ENCODE measurements at places on chromosomes 11 and 22.
A peak's percentile ranks its signal among the peaks of the same experiment; 100 is the strongest.

DNA sequence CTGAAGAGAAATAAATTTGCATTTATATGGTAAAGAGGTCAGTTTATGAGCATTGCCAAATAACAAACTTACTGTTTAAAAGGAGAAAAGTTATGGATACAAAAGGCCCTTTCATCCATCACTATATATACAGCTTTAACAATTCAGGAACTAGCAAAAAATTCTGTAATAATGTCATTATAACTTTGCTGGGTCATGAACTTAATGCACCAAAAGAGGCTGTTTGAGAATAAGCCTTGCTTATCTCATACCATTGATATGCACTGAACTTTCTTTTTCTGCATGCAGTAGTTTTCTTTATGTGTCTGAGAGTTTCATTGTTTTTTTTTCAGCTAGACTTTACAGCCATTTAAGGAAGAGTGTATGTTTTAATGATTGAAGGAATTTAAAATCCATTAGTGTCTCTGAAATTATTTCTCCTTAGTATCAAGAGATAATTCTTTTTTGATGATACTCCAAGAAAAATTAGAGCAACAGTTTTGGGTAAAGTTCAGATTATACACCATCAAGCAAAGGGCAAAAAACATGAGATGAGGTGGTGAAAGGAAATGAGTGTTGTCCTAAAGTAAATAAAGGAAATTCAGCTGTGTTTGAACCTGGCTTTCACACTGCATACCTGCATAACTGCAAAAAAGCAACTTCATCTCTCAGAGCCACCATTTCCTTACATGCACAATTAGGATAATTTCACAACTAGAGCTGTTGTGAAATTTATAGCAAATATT, 188.2 kb upstream of the ANO3 start:
- DNase-seq, result no peak

DNA sequence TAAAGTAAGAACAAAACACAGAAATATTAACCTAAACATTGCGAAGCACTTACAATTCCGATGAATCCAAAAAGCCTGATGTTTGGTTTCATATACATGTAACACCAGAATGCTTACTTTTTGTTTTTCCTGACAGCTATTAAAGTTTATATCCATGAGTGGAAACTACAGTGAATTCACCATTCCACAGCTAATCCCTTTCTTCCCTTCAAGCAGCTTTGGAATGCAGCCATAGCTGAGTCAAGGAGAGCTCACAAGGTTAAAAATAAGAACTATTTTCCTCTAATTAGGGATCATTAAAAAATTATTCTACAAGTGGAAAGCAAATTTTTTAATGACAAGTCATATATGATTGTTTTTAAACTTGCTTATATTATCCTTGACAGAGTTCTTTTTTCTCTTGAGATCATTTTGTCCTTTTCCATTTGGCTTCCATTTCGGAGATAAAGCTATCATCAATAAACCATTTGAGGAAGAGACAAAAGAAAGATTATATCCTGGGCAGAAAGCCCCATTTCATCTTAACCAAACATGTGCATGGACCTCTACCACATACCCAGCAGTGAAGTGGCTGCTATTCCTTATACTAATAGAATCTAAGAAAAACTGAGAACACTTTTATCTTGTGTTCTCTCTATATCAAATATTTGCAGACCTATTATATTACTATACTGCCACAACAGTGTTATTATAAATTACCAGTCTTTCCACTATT, 19.7 kb upstream of the FIBIN start:
- DNase-seq, result no peak

- DNase-seq, result no peak
Observed at GRCh38 chr22:25765016-25765367, 23.0 kb downstream of the MYO18B start.

GRCh38 chr11:11312738-11313137, 40.3 kb downstream of the CSNK2A3 start:
- DNase-seq, result no peak

GRCh38 chr11:125224391-125225021, 60.0 kb downstream of the PKNOX2 start:
- DNase-seq, result no peak

DNA sequence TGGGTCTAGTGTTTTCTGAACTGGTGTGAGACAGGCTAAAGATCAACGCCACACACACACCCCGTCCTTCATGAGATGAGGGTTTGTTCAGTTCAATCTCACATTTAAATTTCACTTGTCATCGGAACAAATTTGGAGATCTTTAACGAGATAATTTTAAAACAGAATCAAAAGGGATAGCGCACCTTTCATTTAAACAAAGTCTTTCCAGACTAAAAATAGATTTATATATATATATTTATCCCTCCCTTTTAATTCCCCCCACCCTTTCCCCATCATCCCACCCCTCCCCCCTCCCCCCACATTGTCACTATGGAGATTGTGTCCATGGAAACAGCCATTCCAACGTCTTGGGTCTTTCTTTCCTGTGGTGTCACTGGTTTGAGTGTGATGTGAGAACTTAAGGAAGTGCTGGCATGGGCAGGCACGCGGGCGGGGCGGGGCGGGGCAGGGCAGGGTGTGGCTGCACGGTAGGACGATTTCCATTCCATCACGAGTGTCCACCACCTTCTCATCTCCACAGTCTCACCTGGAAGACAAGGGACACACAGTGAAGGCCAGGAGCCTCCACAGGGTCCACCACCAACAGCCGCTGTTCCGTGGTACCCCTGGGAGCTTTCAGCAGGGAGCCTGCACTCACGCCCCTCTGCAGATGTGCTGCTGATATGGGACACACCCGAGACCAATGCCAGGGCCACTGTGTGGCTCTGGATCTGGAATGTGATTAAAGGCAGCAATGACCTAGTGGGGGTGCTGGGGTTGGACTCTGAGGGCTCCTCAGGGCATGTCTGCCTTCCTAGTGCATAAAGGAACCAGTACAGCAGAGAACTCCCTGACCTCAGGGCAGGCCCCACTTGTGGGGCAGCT, 30.5 kb upstream of the CYP2D6 start:
- no peak for DNase-seq

- DNase-seq, result no peak
Observed at GRCh38 chr11:96221244-96222070, 121.5 kb downstream of the MAML2 start.

- DNase-seq, result no peak
Observed at GRCh38 chr11:77141034-77141433, 13.0 kb downstream of the MYO7A start.

DNA sequence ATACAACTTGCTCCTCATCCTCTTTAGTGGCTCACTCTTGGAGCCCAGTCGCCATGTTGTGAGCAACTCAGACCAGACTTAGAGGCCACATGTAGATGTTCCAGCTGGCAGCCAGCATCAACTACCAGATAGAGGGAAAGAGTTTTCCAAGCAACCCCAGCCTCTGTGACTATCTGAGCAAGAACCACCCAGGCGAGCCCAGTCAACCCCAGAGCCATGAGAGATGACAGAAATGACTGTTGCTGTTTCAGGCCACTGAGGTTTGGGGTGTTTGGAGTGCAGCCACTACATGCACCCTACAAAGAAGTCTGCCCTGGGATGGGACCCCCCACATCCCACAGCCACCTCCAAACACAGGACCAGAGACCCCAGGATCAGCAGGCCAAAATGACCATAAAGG, 24.8 kb upstream of the CLDN5 start:
- no peak for DNase-seq

DNA sequence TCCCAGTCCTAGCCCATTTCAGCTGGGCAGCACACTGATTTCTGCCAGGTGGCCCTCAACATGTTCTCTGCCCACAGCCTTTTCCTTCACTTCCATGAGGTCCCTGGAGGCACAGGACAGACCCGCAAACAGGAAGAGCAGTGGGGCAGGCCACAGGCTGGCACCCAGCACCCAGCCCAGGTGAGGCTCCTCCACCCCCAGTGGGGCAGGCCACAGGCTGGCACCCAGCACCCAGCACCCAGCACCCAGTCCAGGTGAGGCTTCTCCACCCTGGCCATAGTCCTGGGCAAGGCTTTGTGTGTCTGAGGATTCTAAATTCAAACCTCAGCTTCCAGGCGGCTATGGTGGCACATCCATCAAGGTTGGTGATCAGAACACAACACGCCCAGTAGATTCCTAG, 1413.0 kb downstream of the BRD1 start:
- DNase-seq, result no peak

DNA sequence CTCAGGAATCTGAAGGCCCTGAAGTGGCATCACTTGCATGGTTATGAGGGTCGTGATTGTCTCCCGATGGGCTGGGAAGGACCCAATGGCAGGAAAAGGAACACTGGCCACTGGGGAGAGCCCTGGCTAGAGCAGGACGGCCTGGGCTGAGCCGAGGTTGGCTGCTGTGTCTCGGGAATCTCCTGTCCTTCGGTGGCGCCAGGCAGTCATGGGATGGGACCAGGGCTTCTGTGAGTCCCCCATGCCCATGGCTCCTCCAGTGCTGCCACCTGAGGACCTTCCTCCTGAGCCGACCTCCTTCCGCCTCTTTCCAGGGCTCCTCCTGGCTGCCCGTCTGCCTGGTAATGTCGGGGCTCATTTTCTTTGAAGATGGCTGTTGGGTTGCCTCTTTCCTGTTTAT, 1394.0 kb downstream of the BRD1 start:
- no peak for DNase-seq

DNA sequence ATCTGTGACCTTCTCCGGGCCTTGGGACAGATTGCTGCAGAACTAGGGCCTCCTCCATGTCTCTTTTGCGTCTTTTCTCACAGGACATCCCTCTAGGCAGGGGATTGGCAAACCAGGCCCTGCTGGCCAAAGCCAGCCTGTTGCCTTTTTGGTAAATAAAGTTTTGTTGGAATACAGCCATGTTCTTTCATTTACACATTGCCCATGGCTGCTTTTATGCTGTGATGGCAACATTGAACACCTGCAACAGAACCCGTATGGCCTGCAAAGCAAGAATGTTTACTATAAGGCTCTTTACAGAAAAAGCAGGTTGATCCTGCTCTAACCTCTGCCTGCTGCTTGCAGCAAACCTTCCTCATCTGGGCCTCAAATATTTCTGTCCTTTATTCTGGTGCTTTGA, 56.8 kb upstream of the B3GAT1 start:
- no peak for DNase-seq

DNA sequence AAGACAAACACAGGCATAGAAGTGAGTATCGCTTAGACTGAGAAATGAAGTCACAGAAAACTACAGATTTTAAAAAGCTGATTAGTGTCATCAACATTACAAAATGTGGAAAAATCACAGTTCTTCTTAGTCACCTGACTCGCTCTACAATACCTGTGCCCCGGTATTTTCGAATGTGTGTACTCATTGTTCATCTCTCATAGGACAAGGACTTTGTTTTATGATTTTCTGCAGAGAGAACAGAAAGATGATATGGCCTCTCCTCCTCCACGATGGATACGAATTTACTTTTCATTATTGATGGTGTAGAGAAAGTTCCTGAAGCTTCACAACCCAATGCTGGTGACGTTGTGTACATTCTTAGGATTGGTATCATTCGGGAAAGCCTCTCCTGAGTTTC, 29.4 kb upstream of the GAL start:
- DNase-seq, result no peak

DNA sequence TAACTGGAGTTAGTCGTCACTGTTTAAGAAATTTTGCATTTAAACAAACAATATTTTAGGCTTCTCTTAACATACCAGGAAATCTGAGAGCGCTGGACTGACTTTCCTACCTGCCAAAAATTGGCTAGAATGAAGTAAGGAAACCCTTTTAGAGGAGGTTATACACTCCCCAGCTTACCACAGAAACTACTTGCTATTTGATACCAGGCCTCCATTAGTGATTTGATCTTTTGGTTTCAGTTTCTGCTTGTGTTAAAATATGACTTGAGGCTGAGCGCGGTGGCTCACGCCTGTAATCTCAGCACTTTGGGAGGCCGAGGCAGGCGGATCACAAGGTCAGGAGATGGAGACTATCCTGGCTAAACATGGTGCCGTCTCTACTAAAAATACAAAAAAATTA, 419.9 kb downstream of the LRRC4C start:
- no peak for DNase-seq

DNA sequence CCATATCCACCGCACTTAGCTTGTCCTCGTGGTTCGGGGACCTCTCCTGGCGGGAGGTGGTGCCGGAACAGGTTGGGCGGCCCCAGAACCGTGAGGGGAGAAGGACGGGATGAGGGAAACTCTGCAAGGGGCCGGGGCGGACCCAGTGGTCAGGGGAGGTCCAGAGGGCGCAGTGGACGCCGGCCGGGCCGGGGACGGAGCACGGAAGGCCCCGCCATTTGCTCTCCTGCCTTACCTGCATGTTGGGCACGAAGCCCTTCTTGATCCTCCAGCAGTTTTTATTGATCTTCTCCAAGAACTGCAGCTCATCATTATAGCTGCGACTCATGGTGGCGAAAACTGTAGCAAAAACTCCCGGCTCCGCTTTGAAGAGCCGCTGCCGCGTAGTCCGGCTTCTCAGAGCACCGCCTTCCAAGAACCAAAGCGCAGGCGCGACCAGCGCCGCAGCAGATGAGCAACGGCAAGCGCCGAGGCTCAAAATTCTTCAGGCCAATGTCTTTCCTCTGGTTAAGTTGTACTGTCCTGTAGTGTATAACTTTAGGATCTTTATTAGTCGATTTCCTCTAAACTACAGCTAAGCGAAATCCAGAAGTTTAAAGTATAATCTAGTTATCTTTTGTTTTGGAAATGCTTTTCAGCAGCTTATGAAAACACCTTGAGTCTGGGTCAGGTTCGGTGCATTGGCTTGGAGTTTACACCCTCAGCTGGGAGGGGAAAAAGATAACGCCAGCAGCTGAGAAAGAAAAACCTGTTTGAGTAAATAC, at the start of gene RTCB:
Gene RTCB (minus strand): TSS at position 419 of the 764 bp plus-strand sequence. CDS start 91 bp downstream, at position 328.
- peak; percentile 83 for DNase-seq

DNA sequence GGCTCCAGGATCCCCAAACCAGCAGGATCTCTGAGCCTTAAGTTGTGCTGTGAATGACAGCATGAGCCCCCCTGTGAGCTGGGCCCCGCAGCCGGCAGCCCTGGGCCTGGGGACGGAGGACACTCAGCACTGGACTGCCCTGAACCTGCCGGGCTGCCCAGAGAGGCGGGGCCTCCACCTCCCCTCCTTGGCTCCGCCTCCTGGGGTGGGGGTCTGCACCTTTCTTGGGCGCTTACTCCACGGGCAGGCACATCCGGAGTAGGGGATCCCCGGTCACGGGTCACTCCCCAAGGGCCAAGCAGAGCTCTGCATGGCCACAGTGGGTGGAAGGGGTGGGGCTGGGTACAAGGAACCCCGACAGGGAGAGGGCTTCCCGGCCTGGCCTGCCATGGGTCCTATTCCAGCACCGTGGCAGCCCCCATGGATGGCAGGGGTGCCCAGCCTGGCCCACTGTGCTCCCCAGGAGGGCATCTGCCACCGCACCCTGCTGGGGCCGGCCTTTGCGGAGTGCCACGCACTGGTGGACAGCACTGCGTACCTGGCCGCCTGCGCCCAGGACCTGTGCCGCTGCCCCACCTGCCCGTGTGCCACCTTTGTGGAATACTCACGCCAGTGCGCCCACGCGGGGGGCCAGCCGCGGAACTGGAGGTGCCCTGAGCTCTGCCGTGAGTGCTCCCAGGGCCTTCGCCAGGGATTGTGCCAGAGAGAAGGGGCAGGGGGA, 5.4 kb downstream of the MUC5B start:
- DNase-seq, result no peak

- DNase-seq, result no peak
Observed at GRCh38 chr11:119019996-119020395, 1.4 kb downstream of the TRAPPC4 start.

GRCh38 chr11:131561501-131561900, 191.1 kb downstream of the NTM start:
- DNase-seq, result no peak

GRCh38 chr22:24807284-24807950, 1.4 kb downstream of the SGSM1 start:
- no peak for DNase-seq

GRCh38 chr11:35583126-35583525, 35.1 kb upstream of the FJX1 start:
- DNase-seq, result no peak

- no peak for DNase-seq
Observed at GRCh38 chr11:18697576-18697975, 1.0 kb upstream of the TMEM86A start.

- no peak for DNase-seq
Observed at GRCh38 chr11:21615955-21616371, 576.9 kb upstream of the ANO5 start.

All from stimulated activated CD8-positive, alpha-beta memory T cell treated with anti-CD3 and anti-CD28 coated beads, Interleukin-12 subunit alpha, Interleukin-12 subunit beta, amount 100 ng/mL, for 4 hours (primary cell).